WERI-Rb-1 (cell line): ENCODE measurements at places on chromosomes 6 and 20.

GRCh38 chr20:1388741-1389483 is 3.9 kb downstream of the FKBP1A start:
- DNase-seq: no peak

DNA sequence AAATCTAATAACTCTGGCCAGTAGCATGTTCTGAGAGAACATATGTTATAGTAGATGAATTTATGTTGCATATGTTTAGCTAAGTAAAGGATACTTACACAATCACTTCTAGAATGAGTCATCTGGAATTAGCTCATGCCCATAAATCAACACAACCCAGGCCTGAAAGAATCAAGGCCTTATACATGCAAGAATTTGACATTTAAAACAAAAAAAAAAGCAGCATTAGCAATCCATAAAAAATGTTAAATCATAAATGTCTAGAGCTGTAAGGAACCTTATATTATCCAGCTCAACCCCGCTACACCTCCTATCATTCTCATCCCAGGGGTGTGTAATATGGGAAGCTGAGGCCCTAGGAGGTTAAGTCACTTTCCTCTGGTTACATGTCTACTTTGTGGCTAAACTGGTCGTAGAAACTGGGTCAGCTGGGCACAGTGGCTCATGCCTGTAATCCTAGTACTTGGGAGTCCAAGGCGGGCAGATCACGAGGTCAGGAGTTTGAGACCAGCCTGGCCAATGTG is 105.2 kb upstream of the CARMIL1 start:
- no peak for DNase-seq

- DNase-seq: no peak
These were observed 152.7 kb upstream of the ENPP5 start for GRCh38 chr6:46323312-46323965.

DNA sequence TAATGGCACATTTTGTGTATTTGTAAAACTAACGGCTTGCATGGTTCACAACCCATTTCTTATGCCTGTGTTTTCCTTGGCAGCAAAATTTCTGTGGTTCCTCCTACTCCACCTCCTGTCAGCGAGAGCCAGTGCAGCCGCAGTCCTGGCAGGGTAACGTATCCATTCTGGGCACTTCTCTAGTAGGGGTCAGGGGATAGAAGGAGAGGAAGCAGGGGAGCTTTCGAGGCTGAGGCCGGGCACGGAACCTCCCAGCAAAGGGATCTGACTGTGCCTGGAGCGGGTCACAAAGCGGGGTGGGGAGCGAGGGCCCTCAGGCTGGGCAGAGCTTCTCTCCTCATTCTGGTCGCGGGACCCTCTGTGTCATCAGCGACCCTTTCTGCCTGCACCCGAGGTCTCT is 58.4 kb downstream of the SYTL3 start:
- DNase-seq: no peak

DNA sequence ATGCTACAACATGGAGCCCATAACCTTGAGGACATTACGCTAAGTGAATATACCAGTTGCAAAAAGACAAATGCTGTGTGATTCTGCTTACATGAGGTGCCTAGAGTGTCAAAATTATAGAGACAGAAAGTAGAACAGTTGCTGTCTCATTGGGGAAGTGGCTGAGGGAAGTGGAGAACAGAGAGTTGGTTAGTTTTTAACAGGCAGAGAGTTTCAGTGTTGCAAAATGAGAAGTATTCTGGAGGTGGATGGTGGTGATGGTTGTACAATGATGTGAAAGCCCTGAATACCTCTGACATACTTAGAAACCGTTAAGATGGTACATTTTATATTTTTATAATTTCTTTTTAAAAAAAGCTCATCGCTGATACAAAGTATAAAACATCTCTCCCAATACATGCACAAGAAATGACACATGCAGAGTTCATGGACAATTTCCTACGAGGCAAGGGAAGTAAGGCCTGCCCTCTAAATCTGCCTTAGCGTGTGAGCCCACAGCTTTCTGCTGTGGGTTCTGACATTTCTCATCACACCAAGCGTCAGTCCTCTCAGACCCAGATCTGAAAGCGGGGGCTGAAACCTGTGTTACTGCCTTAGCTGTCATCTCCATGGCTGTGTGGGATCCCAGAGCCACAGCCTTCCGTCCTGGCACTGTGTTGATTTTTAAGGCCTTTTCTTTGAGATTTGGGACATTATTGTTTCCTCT is 126.0 kb downstream of the RNASET2 start:
- DNase-seq: no peak

DNA sequence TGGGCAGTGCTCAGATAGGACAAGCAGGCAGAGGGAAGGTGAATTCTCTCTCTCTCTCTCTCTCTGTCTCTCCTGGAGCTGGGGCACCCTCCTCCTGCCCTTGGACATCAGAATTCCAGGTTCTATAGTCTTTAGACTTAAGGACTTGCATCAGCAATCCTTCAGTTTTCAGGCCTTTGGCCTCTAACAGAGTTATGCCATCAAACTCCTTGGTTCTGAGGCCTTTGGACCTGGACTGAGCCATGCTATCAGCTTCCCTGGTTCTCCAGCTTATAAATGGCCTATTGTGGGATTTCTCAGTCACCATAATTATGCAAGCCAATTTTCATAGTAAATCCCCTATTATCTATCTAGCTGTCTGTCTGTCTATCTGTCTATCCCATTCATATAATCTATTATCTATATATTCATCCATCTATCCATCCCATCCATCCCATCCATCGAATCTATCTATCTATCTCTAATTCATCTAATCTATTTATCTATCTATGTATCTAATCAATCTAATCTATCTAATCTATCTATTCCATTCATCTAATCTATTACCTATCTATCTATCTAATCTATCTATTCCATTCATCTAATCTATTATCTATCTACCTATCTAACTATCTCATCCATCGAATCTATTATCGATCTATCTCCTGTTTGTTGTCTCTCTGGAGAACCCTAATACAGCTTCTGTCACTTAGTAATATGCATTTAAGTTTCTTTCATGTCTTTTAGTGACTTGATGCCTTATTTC is 48.2 kb upstream of the HIVEP1 start:
- DNase-seq: no peak

DNA sequence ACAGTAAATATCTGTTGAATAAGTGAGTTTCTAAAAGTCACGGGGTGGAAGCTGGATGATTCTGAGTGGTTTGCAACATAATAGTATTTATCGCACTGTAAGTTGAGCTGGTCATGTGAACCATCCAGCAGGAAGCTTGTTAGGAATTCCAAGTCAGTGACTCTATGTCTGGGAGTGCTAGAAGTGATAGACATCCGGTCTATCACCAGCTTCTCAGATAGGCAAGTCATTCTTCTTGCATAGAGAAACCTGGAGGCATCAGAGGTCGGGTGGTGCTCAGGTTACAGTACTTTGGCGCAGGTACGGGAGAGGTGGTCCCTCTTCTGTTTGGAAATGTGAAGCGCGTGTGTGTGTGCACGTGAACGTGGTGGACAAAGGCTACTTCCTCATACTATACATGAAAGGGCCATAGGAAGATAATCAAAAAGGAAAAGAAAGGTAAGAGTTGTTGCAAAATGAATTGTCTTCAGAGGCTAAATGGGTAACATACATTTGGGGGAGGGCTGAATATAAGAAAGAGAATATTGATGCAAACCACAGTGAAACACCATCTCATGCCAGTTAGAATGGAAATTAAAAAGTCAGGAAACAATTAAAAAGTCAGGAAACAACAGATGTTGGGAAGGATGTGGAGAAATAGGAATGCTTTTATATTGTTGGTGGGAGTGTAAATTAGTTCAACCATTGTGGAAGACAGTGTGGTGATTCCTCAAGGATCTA is 299.3 kb upstream of the ZFP64 start:
- no peak for DNase-seq

- no peak for DNase-seq
These were observed 7.3 kb downstream of the ZC3H12D start for GRCh38 chr6:149477544-149477943.

GRCh38 chr20:34952671-34953070 is 2.9 kb downstream of the GSS start:
- DNase-seq: no peak

DNA sequence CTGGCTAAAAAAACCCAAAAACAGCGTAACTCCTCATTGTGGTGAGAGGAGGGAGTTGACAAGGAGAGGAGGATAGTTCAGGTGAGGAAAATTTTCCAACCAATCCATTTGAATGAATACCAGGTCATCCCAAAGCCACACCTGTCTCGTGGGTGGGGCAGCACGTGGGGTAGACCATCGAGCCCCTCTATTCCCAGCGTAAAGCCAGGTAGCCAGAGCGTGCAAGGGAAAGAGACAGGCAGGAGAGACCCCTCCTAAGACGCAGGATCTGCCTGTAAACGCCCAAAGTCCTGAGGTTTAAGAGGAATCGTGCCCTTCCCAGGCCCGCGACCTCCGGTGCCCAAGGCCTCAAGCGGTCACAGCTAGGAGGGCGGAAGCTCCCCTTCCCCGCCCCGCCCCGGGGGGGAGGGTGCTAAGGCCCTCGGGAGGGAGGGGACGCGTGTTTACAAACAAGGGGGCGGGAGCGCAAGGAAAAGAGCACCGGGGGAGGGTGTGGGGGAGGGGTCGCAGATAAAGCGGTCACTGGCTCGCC is 712 bp downstream of the RXRB start:
- DNase-seq: peak; percentile 92

GRCh38 chr6:88814909-88815308 is 148.5 kb downstream of the RNGTT start:
- DNase-seq: no peak
